Adipocyte (in vitro differentiated cells): ENCODE measurements at places on chromosomes 2 and 18.

GRCh38 chr2:120391911-120392665, 46.2 kb downstream of the INHBB start:
- DNase-seq: no peak

GRCh38 chr2:17313261-17313660, 205.0 kb downstream of the RAD51AP2 start:
- no peak for DNase-seq

DNA sequence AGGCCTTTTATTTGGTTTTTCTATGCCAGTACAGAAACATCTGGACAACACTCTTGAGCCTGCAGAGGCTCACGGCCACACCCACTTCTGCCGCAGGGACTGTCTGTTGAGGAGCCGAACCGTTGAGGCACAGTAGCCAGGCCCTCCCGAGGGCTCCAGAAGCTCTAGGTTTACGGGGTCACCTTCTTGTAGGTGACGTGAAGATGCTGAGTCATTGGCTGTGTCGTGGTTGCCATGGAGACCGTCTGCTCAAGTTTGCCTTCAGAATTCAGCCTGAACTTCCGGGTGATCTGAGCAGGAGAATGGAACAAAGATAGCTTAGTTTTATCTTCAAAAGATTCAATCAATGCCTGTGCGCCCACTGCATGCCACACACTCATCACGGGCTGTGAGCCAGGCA, 25.9 kb downstream of the BOK start:
- no peak for DNase-seq

GRCh38 chr2:150750720-150751119, 263.3 kb upstream of the RND3 start:
- DNase-seq: no peak

DNA sequence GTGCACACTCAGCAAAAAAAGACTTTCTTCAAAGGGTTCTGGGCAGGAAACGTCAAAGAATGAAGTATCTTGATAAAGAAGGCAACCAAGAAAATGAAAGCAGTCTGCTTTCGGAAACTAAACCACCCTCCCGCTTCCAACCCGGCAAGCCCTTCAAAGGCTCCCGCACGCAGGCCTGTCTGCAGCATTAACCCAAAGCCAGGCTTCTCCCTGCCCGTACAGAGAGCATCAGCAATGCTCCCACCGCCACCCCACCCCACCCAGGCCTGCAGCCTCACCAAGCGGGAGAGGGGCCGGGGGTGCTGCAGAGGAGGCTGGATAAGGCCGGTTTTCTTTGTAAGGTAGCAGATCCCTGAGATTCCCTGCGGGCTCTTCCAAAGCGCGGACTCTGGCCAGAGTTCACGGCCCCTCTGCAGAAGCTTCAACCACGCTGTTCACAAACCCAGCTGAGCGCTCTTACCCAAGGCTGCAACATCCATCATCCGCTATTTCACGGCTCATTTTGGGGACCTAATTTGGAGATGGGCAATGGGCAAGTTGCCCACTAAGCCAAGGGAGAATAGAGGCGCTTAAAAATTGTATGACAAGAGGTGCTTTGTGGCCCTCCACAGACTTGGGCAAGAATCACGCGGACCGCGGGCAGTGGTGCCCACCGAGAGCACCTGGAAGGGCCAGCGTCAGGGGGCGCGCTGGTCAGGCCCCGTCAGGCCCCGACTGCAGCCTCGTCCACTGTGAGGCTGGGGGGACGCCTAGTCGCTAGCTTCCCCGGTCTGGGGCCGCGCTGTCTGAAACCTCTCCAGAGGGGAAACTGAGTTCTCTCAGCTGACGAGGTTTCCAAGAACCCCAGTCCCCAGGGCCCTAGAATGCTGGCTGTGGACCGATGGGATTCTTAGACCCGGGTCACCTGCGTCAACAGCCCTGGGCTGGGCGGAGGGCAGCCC, 225.4 kb upstream of the ID2 start:
- DNase-seq: no peak

DNA sequence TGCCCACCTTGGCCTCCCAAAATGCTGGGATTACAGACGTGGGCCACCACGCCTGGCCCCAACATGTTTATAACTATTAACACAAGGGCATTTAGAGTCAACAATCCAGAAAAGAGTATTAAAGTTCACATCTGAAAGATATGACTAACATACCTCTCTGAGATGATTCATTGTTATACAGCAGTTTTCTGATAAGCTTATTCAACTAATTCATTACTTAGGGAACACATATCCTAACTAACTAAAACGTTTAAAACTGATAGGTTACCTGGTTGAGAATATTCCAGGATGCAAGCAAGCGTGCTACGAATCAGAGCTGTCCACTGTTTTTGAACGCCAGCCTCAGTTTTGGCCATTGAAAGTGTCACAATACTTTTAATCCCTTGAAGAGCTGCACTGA, 34.0 kb upstream of the STRN start:
- DNase-seq: no peak

DNA sequence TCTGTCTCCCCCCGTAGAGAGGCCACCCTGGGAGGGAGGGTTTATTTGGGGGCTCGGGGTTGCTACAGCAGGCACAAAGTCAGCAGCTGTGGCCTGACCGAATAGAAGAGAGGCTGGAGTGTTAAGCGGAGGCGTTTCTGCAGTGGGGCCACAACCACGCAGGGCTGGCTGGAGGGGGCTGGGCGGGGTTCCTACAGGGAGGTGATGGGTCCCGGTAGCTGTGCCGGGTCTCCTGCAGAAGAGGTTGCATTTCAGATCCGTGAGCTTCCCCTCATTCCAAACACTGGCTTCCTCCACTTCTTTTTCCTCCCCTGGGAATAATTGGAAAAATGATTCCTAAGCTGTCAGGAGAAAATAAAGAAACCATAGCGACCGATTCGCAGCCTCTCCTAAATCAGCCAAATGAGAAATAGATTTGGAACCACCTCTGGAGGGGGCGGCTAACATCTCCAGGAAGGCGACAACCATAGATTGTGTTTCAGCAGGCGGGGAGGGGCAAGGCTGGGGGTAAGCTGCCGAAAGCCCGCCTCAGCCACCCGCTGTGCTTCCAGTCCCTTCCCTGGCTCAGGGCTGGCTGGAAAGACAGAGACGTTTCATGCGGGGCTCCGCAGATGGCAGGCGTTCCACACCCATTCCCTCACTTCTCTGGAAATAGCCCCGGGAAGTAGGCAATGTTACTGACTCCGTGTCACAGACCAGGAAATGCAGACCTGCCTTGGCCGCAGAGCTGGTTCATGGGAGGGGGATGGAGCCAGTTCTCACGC, 85.6 kb upstream of the TAF1B start:
- DNase-seq: peak; percentile 46

DNA sequence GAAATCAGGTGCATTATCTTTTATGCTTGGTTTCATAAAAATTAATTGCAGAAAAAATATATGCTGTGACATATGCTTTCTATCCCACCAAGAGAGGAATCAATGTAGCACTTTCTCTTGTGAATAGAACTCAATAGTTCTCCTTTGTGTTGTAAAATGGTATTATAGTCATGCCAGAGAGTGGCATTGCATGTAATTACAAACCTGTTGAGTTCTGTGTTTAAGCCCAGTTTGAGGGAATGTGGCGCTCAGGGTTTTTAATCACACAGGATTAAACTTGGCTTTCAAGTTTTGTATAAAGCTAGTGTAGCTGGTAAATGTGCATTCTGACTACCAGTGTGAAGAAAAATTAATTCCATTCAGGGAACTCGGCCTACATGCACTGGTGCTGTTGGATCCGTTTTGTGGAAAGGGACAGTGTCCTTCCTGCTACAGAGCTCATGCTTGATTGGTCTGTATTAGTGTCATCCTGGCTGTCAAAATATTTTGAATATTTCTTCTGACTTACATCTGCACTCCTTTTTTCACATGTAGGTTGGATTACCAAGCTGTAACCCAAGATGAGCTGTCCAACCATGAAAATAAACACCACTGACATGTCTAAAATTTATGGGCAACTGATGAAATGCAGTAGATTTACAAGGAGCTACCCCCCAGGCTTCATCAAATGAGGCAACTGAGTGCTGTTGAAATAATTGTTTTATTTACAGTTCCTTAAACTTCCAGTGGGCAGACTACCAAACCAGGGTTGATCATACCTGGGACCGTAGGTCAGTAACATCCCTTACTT, 80.3 kb downstream of the SLC4A3 start:
- DNase-seq: no peak

GRCh38 chr18:3624935-3625741, 175.2 kb downstream of the TGIF1 start:
- DNase-seq: peak; percentile 93

GRCh38 chr2:168678153-168678853, 124.1 kb upstream of the NOSTRIN start:
- DNase-seq: no peak

DNA sequence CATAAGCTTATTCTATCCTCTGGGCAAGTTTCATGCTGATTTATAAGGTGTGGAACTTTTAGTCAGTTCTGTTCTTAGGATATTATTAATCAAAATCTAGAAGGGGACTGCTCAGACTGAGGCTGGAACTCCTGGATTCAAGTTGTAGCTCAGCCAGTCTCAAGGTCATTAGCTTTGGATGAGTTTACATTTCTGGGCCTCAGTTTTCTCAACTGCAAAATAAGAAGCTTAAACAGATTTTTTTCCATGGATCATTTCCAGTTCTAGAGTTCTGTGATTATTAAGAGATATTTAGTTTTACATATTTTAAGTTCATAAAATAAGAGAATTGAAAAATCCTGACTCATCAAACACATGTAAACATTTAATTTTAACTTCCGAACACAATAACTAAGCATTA, 442.5 kb upstream of the PKDCC start:
- no peak for DNase-seq

DNA sequence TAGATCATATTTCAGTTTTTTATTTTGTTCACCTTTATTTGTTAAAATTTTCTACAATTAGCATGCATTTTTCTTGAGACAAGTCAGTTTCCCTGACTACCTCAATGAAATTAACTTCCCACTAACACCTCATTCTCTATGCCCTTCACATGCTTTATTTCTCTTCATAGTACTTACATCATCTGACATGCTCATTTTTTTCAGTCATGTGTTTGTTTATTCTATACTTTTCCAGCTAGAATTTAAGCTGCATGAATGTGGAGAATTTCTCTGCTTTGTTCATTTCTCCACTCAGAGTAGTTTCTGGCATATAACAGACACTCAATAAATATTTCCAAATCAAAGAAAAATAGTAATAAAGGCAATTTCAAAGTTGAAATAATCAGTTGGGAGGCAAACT, 78.9 kb upstream of the SCN7A start:
- DNase-seq: peak; percentile 54

- DNase-seq: no peak
Observed at GRCh38 chr2:51510303-51510702, 478.4 kb upstream of the NRXN1 start.
